SW480 (cell line): ENCODE measurements at places on chromosomes 11 and 22.

DNA sequence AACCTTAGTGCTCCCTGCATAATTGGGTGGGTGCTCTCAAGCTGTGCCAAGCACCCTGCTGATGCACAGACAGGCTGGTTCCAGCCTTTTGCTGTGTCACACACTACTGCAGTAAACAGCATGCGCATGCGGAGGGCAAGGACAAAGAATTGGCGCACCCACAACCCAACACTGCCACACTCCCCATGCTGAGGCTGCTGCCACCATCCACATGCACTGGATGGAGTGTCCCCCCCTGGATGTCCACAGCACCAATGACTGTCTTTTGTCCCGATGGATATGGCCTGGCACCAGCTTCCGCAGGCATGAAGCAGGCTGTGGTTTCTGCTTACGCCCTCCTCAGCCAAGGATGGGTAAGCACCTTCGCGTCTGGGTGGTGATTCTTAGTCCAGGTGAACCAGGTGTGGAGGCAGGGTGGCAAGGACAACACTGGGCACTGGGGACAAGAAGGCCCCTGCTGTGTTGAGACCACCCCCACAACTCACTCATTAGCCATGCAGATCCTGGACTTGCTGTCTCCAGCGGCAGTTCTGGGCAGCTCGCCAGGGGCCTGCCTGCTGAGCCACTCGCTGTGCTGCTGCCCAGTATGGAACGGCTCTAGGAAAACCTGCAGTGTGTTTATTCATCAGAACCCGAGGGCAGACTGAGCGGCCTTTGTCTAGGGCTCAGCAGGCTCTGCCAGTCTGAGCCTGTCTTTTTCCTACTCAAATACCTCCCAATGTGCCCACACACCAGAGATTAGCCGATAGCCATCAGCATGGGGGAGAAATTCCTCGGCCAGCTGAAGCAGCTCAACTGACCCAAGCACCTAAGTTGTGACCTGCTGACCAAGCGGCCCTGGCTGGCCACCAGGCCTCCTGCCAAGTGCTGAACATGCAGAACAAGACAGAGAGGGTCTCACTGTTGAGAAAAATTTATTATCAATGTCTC is 8.2 kb upstream of the NAP1L4 start:
- DNase-seq = no peak

- no peak for DNase-seq
These were observed 5.2 kb downstream of the USP2 start for GRCh38 chr11:119376197-119376847.

GRCh38 chr11:16434036-16434435 is 77.7 kb upstream of the SOX6 start:
- no peak for DNase-seq

DNA sequence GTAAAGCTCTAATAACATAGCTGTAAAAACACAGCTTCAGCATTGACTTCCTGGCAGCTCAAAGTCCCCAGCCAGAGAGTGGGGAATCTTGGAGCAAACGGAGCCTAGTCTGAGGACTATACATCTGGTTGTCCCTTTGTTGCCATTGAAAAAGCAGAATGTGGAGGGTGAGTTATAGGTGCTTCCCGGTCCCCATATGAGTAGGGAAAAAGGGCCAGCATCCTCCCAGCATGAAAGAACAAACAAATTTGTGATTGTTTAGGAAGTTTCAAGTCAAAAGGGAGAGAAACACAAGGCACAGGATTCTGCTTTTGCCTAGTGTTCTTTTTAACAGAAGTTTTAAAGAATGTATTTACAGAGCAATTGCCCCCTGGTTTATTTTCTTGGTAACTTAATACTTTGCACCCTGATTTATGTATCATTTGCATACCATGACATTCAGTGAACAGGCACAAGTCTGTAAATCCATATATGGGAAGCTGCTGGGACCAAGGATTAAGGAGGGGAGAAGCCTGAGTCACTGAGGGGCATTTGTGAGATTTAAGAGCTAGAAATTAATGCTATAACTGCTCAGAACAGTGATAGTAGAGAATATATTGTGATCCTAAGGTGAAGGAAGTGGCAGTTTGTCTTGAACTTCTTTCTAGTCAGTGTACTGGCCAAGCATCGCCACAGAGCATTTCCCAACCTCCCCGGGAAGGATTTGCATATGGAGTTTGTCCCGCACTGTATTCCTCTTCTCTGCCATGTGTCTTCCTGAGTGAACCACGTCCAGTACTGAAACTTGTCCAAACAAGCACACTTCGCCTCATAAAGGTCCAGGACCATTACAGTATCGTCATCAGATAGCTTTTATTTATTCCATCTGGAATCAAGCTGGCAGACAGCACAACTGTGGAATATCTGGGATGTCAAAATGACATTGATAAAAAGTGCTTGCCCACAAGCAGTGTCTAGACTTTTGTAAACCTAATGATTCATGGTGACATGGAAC is 103.0 kb downstream of the DBX1 start:
- no peak for DNase-seq

DNA sequence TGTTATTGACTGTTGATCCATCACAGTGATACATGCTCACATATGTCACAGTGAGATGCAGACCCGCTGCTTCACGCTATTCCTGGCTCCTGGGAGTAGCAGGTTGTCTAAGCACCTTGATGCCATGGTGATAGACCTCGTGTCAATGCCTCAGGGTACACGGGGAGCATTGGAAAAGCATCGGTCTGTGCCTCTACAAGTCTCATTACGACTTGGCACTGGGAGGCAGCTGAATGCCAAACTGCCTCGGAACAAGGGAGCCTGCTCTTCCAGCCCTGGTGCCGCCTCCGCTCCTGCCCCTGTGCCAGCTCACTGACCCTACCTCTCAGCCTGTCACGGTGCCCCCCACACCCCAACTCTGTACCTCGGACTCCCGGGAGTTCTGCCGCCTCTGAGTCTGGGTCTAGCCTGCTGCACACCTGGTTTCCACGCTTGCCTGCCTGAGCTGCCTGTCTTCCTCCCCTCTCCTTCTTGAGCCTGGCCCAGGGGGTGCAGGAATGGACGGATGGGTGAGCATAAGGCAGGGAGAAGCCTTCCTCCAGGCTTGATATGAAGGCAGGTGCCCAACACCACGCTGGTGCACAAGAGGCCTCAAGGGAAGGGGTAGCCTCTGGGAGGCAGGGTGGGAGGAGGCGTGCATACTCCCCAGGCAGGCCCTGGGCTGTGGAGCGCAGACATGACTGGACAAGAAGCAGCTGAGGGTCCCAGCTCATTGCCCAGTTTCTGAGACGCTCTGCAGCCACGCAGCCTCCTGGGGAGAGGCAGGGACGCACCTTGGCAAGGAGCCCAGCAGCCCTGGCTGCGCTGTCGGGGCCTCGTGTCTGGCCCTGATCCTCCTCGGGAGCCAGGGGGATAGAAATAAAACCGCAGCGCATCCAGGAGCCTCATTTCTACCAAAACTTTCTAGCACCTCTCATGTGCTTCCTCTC is 1.8 kb upstream of the NFAM1 start:
- DNase-seq = no peak

DNA sequence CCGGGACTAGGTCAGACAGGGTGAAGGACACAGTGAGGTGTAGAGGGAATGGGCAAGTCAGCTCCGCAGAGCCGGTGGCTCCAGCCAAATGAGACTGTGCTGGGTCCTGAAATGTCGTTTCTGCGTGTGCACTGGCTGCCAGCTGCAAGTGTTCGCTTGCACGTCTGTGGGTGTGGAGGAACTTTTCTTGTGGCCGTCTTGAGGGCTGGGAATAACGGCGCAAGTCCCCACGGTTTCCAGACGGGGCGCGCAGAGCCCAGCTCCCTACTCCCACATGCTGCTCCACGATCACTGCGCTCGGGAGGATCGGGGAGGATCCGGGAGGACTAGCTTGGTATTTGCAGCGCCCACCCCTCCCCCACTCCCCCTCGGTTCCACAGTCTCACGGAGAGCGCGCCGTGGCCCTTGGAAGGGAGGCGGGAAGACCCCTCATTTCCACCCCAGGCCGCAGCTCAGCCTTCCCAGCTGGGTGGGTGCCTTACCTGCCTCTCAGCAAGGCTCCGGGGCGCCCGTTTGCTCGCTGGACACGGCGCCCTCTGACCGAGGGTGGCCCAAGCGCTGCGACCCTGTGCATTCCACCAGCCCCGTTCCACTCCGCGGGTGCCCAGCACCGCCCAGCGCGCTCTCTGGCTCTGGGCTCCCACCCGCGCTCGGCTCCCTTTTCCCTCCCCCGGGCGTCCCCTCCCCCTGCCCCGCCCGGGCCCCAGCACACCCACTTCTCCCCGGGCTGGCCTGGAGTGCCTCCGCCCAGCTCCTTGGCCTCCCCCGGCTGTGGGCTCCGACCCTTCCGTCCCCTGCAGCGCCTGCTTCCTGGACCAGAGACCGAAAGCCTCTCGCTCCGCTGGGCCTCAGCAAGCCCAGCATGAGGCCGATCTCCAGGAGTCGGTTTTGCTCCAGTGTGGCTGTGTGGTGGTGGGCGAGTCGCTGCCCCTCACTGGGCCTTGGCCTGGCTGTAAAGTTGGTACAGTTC is at the start of gene KCNE3:
Gene KCNE3, minus strand, starts transcription at position 634 of the 970 bp plus-strand sequence. CDS start 9,986 bp downstream, outside the sequence.
- DNase-seq = no peak

- no peak for DNase-seq
These were observed 261.4 kb downstream of the TBC1D22A start for GRCh38 chr22:47023871-47024270.

GRCh38 chr11:95790933-95791708 is 823 bp downstream of the CEP57 start:
- DNase-seq = peak; percentile 90

DNA sequence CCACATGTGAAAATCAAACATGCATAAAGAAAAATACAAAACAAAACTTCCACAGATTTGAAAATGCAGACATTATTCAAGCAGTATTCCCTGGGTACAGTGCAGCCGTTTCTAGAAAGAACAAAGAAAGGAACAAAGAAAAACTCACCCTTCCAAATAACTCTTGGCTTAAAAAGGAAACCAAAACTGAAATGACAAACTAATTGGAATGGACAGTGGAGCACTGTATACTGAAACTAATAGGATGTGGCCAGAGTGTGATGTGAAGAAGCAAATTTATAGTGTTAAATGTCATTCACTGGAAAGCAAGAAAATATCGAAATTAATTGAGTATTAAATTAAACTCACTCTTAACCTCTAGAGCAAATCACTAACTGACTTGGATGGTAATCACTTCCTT is 55.4 kb downstream of the QSER1 start:
- no peak for DNase-seq

DNA sequence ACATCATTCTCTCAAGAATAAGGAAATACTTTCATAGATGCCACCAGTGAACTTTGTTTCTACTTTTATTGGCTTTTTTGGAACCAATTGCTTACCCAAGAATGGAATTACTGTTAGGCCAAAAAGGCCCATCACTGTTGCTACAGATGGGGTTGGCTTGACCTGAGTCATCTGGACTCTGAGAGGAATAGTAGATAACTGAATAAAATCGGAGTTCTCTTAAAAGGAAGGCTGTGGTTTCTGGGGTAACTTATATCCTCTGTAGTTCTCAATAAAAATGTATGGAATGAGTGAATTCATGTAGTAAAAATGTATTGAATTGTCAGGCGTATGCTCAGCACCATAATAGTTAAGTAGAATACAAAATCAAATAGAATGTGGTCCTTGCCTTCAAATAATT is 56.6 kb downstream of the ARHGEF12 start:
- no peak for DNase-seq

GRCh38 chr11:45457649-45458048 is 171.5 kb upstream of the SYT13 start:
- DNase-seq = no peak

DNA sequence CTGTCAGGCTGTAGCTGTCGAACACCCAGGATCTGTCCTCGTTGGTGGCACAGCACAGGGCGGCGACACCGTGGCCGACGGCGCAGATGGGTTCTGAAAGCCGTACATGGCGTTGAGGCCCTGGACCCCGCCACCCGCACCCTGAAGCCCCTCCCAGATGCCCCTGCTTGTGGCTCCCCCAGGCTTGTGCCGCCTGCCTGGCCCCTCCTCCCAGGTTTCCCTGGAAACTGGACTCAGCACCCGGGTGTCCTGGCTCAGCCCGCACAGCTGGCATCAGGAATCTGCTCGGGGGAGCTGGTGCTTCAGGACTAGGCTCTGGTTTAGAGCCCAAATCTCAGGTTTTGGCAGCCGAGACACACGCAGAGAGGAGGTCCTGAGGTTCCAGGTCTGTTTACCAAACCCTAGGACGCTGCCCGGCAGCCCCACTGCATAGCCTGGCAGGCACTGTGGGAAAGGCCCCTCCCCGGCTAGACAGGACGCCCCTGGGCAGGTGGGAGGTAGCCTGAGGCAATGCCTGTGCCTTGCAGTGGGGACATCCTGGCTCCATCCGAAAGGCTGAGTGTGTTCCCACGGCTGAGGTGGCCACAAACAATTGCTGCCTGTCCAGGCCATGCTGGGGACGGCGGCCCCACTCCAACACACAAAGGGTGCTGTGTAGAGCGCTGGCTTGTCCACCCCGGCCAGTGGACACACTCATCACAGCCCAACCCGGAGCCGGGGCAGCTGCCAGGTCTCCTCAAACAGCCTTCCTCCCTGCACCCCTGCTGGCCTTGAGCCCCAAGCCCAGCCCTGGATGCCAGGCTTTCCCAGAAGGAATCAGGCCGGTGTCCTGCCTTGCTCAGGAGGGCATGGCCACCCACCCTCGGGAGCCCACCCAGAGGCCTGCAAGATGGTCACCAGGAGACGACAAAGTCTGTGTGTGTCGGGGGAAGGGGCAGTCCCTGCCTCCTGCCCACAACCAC is 4.6 kb downstream of the GATD1 start:
- no peak for DNase-seq

GRCh38 chr11:124329787-124330478 is 9.9 kb upstream of the OR8D2 start:
- DNase-seq = peak; percentile 8

DNA sequence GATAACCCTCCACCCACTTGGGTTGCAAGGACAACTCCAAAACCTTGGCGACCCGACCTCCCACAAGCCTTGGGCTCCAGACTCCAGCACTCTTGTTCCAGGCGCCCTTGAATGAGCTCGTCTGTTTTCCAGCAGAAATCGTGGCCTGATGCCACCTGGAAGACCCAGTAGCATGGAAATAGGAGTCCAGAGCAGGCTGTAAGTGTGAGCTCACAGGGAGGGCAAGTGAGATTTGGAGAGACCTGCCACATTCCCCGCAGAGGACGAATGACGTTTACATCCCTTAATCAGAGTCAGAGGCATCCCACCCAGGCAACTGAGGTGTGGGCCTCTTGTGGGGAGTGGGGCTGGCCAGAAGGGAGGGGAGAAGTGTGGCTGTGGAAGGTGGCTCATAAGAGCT is 71.9 kb downstream of the LDLRAD3 start:
- DNase-seq = no peak

GRCh38 chr22:17634696-17635095 is 3.9 kb upstream of the BCL2L13 start:
- no peak for DNase-seq

DNA sequence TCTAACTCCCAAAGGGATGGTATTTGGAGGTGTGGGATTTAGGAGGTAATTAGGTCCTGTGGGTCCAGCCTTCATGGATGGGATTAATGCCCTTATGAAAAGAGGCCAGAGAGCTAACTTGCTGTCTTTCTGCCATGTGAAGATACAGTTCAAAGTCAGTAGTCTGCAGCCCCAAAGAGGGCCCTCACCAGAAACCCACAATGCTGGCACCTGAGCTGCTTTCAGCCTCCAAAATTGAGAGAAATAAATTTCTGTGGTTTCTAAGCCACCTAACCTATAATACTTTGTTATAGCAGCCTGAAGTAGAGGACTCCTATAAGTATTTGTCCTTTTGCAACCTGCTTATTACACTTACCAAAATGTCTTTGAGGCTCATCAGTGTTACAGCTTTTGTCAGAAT is 16.2 kb downstream of the ATM start:
- no peak for DNase-seq

GRCh38 chr11:44316659-44317240 is 6.8 kb upstream of the ALX4 start:
- DNase-seq = peak; percentile 43

- DNase-seq = no peak
These were observed 695.5 kb downstream of the FAM181B start for GRCh38 chr11:82038154-82038553.
